ENCODE measurements at places on chromosomes 5 and 9.
A peak's percentile ranks its signal among the peaks of the same experiment; 100 is the strongest.

GRCh38 chr9:22446950-22447617, 460 bp downstream of the DMRTA1 start:
- no peak for DNase-seq

GRCh38 chr9:89739511-89739910, 134.7 kb downstream of the GADD45G start:
- DNase-seq: no peak

GRCh38 chr9:16442622-16443021, 427.8 kb downstream of the BNC2 start:
- no peak for DNase-seq

- DNase-seq: no peak
Measured at GRCh38 chr5:15010936-15011335, 139.4 kb upstream of the ANKH start.

GRCh38 chr5:58116346-58116745, 343.5 kb downstream of the PLK2 start:
- DNase-seq: no peak

DNA sequence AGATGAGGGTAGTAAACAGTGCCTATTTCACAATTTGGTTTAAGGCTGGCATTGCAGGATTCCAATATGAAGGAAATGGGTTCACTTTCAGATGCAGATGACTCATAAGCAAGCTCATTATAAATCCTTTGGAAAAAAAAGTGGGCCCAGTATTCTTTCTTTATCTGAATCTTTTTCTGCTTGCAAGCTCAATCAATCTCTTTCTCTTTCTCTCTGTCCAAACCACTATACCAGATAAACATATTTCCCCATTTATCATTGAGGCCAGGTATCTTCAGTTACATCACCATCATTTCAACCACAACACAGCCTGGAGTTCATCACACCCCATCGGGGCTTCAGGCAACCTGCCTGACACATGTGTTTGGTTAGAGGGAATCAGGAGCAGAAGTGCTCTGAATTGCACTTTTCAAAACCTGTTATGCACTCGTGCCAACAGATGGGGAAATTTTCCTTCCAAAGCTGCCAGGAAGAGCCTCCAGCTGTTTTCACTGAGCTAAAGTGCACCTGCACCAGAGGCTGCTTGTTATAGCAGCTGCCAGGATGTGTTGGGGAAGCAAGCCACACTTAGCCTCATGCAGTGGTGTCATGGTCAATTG, 30.0 kb upstream of the MAMDC2 start:
- DNase-seq: no peak

DNA sequence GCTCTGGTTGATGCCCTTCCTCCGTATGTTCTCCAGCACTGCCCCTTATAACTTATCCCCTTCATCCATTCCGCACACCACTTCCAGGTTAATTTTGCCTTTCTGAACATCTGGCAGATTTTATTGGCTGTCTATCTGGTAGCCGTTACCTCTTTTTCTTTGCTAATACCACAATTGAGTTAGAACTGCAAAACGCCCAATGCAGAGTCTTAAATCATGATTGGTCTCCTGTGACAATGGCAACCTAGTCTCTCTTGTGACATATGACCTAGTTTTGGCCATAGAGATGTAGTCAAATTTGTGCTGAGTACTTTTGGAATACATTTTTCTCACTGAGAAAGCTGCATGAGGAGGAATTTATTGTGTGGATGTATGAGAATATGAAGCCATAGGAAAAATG, 365.7 kb upstream of the PRR16 start:
- no peak for DNase-seq

DNA sequence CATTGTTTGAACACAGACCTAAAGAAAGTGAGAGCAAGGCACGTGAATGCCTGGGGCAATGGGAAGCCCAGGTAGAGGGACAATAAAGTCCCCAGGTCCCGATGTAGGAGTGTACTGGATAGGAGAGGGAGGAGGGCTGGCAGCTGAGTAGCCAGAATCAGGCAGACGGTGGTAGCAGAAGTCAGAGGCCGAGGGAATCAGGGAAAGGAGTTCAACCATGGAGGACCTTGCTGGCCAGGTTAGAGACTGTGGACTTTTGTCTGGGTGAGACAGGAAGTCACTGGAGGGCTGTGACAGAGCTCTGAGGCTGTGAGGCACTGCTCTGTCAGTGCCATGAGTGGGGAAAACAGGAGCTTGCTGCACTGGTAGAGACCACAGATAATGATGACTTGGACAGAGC, 248.2 kb downstream of the EFNA5 start:
- DNase-seq: no peak

DNA sequence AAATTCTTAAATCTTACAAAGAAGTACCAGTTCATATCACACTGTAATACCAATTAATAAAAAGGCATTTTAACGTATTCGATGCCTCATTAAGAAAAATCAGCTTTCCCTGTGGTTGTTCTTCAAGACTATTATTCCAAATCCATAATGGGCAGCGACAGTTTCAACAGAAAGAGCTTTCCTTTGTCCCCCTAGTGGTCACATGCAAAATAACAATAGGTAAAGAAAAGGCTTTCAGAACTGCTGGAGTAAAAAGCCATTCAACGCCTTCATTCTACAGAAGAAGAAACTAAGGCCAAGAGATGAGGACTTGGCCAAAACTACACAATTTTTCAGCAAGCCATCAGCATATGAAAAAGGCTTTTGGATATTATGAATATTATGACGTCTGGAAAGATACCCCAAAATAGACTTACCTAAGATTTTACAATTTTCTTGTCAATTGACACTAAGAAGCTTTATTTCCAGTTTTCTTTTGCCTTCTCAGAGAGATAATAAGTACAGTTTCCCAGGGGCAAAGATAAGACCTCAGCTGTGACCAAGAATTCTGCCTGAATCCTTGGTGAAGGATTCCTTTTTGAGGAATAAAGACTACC, 6.7 kb upstream of the CDH6 start:
- DNase-seq: no peak

DNA sequence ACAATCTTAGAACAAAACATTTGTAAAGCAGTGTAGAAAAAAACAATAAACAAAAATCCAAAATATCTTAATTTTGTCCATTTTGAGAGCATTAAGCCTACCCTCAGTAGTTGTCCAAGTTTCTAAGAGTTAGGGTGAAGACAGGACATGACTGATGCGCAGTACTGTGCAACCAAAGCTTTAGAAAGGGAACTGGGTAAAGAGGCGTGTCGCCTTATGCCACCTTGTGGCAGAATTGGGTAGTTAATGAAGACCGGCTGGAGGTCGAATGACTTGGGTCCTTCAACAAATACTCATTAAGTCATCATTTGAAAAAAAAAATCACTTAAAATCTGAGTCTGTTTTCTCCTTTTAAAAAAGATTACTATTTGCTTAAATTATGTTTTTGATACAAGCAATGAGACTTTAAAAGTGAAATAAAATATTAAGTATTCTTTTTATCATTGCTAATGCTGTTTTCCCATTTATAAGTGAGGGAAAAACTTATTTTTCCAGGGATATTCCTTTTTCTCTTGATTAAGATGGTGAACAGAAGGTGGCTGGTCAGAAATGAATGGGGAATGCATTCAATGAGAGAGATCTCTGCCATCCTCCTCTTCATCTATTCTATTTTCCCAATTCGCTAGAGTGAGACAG, 3.5 kb upstream of the RNF20 start:
- DNase-seq: peak; percentile 46

DNA sequence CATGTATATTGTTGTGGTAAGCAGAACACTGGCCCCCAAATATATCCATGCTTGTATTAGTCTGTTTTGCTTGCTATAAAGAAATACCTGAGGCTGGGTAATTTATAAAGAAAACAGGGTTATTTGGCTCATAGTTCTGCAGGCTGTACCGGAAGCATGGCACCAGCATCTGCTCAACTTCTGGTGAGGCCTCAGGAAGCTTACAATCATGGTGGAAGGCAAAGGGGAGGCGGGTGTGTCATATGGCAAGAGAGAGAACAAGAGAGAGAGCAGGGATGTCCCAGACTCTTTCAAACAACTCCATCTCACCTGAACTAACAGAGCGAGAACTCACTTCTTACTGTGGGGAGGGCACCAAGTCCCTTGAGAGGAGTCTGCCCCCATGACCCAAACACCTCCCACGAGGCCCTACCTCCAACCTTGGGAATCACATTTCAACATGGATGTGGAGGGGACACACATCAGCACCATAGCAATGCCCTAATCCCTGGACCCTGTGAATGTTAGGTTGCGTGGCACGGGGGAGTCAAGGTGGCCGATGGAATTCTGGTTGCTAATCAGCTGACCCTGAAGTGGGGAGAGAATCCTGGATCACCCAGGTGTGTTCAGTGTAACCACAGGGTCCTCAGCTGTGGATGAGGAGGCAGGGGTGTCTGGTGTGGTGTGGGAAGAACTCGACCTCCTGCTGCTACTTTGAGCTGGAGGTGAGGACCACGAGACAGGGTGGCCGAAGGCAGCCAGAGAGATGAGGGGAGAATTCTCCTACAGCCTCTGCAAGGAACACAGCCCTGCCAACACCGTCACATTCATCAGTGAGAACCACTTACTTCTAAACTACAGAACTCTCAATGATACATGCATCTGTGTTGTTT, 172.8 kb downstream of the AUH start:
- DNase-seq: no peak

GRCh38 chr9:110440172-110440571, 102.5 kb upstream of the TXNDC8 start:
- DNase-seq: peak; percentile 85

GRCh38 chr9:105672711-105673234, 10.5 kb downstream of the TAL2 start:
- DNase-seq: no peak

DNA sequence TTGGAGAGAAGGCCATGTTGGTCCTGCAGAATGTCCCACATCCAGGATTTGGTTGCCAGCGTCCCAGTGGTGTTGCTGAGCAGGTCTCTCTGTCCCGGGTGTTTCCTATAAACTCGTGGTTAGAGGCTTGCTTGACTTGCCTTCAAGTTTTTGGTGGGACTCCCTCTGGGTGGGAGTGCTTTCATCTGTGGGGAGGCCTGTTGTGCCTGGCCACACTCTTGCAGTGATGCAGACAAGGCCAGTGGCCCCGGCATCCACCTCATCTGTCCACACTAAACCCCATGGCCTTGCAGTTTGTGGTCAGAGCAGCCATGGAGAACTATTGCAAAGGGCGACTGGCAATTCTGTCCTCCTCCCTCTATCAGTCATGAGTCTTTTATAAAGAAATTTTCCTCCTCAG, 71.8 kb downstream of the PHF2 start:
- no peak for DNase-seq

GRCh38 chr5:55985181-55985580, 9.6 kb downstream of the IL6ST start:
- DNase-seq: no peak

- no peak for DNase-seq
Measured at GRCh38 chr9:37449862-37450632, 15.2 kb downstream of the ZBTB5 start.

GRCh38 chr5:143229426-143229895, 174.0 kb downstream of the NR3C1 start:
- DNase-seq: no peak

GRCh38 chr5:141510160-141510559, 21.3 kb downstream of the PCDHGC5 start:
- no peak for DNase-seq

- no peak for DNase-seq
Measured at GRCh38 chr9:26551451-26551850, 341.2 kb downstream of the CAAP1 start.

DNA sequence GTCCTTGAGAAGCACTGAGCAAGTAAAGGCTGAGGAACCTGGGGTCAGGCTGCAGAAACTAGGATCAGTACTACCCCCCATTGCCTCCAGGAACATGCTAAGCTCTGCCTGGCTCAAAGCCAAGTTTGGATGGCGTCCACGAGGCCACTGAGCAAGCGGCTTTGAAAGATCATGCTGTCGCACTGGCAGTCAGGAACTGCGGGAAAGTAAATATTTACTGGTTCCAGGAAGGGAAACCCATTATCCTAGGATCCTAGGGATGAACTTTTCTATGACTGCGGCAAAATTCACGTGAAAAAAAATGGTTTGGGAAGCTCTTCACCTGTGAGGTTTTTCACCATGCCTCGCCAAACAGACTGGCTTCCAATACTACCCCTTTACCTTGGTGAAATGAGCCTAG, 75.3 kb upstream of the PJA2 start:
- no peak for DNase-seq

DNA sequence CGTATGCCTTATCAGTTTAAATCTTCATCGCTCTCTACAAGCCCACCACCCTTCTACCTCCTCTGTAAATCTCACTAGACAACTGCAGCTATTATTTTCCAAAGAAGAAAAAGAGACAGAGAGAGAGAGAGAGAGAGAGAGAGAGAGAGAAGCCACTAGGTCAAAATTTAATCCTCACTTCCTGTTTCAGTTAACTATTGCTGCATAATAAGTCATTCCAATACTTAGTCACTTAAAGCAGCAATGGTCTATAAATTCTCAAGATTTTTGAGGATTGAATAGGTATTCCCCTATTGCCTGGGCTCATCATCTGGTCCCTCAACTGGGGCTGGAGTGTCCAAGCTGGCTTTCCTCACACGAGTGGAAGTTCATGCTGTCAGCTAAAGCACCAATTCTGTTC, 68.8 kb downstream of the ITGA1 start:
- no peak for DNase-seq

DNA sequence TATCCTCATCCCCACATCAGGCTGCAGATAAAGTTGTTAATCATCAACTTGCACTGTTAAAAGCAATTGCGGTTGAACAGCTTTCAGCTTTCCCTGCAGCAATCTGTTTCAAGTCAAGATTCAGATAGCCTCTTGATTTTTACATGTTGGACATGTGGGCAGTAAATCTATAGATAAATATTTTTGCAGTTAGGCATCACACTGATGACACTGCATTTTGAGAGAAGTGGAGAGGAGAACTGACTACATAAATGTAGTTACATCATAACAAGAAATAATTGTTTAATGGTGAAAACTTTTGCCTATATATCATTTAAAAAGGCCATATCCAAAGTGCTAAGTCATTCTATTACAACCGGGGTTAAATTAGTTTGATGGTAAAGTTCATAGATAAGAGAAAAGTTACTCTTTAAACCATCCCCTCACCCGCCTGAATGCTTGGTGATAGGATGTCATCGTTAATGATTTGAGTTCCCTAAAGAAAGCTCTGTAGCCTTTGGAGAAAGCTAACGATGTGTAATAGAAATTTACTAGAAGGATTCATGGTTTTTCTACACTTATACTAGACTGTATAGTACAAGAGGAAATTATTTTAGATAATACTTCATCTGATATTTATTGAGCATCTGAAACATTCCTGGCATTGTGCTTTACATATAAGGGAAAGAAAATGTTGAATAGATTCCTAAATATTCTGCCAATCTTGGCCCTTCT, 30.8 kb upstream of the ALDH1A1 start:
- no peak for DNase-seq

GRCh38 chr5:126358525-126358924, 64.7 kb upstream of the GRAMD2B start:
- no peak for DNase-seq

DNA sequence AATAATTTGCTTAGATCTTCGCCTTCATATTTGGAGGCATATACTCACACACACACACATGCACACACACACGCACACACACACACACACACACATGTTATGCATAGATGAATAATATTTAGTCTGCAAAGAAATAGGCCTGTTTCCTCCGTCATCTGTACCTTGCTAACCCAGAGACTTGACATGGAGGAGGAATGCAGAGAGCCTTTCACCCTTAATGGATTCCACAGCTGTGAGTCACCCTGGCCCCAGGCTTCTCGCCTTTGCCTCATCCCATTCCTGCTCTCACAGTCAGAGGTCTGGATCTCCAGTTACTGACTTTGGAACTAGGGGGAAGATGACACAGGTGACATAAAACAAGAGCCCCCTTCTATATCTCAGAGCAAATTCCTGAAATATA, 29.7 kb downstream of the ZNF462 start:
- peak; percentile 84 for DNase-seq

- DNase-seq: no peak
Measured at GRCh38 chr9:137550231-137550621, at the start of gene PNPLA7. Gene PNPLA7, minus strand, starts transcription at chr9:137550402. Its CDS starts 205 bp downstream, at chr9:137550197.
